HT-29 (cell line): ENCODE measurements at places on chromosomes 4 and X. TPM values are rescaled to one million over a fixed set of nuclear protein-coding genes. Genes with fewer than 3 reads are reported as not detected.

GRCh38 chr4:181807771-181808170 is 435.4 kb upstream of the TENM3 start:
- DNase-seq: no peak

OSTC gene
- 49.7 and 54.7 TPM in 2 replicates for total RNA-seq

DNA sequence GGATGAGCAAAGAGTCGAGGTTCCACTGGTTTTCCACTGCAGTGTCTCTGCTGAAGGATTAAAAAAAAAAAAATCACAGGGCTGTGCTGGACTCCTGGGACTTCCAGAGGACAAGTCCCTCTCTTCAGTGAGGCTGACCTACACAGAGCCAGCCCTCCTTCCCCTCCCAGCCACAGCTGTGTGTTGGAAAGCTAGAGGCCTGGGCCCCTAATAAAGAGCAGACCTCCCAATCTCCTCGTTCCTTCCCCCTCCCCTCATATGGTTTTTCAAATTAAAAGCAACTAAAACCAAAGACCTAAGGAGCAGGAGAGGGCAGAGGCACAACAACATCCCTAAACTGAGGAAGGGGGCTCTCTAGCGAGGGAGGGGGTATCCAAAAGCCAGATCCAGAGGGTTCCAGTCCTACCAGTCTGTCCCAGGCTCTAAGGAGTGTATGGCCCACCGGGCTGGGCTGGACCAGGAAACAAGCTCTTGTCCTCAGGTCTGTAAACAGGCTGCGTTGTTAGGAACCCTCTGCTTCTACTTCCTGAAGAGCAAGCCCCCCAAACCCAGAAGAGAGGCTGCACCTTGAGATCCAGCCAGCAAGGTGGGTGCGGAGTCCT is 4.0 kb upstream of the PDGFRA start:
- no peak for DNase-seq

DNA sequence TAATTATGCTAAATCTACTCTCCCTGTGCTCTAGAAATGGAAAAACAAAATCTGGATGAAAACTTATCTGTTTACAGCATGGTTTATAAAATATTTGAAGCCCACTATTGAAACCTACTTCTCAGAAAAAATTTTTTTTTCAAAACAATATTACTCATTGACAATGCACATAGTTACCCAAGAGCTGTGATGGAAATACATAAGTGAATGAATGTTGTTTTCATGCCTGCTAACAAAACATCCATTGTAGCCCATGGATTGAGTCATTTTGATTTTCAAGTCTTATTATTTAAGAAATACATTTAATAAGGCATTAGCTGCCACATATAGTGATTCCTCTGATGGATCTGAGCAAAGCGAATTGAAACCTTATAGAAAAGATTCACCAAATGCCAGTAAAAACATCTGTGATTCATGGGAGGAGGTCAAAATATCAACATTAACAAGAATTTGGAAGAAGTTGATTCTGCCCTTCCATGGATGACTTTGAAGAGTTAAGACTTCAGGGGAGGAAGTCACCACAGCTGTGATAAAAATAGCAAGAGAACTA is 144.7 kb upstream of the HHIP start:
- no peak for DNase-seq

- no peak for DNase-seq
These were observed 330.7 kb upstream of the RASGEF1B start for GRCh38 chr4:81802285-81802846.

- no peak for DNase-seq
These were observed 281.4 kb upstream of the FRG1 start for GRCh38 chr4:189659287-189659686.

- no peak for DNase-seq
These were observed 17.2 kb upstream of the CENPU start for GRCh38 chr4:184750926-184751584.

- DNase-seq: peak; percentile 62
These were observed 3.2 kb downstream of the EFNB1 start for GRCh38 chrX:68832101-68832416.
